Stimulated activated CD4-positive, alpha-beta T cell treated with anti-CD3 and anti-CD28 coated beads, Interleukin-4, amount 100 ng/mL, for 1 hour (primary cell): ENCODE measurements at places on chromosomes 1 and 21.

- DNase-seq: peak; percentile 7
These were observed 558 bp upstream of the BTG3 start for GRCh38 chr21:17613242-17613676.

DNA sequence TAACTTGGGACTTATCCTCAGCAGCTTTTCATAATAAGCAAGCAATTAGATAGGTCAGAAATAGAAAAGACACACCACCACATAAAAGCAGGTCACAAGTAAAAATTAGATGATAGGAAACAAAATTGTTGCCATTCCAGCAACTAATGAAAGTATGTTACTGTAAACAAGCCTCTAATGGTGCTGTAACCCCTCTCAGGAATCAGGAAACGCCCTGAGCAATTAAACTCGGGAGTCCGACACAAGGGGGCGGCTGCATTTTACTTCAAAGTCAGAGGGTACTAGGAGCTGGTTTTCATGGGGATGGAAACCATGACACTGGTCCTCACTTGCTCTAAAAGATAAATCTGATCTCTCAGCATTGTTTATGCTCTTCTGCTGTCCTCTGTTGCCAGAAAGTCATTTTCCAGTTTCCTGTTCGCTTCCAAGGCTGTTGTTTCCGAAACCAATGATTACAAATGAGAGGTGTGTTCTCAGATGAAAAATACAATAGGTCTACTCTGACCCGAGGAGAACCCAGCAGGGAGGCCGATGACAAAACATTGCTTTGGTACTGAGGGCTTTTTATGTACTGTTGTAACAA lies 93.4 kb downstream of the TGFBR3 start:
- DNase-seq: no peak

DNA sequence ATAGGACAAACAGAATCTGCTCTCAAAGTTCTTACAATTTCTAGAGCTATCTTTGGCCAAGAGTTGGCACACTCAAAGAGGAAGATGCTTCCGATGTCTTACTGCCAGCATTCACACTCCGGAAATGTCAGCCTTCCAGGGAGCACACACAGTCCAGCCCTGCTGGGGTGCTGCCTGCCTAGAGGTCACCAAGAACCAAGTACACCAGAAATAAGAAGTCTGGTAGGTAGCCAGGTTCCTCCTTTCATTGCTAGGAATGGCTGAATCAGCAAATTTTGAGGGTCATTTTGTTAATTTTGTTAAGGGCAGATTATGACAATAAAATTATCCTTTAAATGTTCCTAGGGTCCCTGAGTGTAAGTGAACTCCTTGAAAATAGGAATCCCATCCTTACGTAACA lies 77.5 kb downstream of the PLPP3 start:
- DNase-seq: no peak

- no peak for DNase-seq
These were observed 36.2 kb upstream of the MRPS6 start for GRCh38 chr21:34037009-34037795.

DNA sequence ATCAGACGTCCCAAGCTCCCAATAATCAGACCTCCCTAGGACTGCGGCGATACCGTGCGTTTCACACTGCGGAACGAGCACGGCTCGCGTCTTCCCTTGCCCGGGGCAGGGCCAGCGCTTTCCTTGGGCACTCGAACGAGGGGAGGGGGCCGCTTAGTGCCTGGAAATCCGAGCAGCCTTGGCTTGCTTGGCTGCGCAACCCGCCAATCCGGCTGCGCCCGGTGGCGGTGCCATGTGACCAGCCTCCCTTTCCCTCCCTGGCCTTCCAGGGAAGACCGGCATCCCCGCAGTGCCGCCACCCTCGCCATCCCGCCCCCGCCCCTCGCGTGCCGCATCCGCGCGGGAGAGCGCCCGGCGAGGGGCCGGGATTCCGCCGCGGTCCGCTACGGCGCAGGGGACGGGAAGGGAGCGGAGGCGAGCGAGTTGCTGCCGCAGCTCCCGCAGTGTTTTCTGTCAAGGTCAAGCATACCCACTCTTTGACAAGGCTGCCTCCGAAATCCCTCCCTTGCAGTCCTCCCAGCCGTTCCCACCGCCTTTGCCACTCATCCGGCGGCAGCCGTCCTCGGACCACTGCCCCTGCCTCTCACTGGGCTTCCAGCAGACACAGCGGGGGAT lies 8.3 kb upstream of the RNF19B start:
- DNase-seq: no peak

- no peak for DNase-seq
These were observed 16.9 kb downstream of the TENT5C start for GRCh38 chr1:117622726-117623125.

- no peak for DNase-seq
These were observed 16.6 kb downstream of the DEGS1 start for GRCh38 chr1:224199679-224200078.

DNA sequence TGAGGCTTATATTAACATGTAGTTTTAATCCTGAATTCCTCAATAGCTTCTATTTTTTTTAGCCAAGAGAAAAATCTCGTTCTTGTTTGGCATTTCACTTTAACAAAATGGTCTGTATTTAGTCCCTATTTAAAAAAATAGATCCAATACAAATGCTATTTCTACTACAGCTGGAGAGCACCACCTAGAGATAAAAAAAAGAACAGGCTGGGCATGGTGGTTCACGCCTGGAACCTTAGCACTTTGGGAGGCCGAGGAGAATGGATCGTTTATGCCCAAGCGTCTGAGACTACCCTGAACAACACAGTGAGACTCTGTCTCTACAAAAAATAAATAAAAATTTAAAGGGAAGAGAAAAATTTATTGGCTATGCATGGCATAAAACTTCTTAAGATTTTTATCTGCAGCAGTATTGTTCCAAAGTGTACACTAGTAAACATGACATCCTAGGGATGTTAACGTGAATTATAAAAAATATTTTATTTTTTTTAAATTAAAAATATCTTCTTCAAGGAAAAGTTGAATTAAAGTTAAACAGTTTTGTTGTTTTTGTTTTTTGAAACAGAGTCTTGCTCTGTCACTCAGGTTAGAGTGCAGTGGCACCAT lies 4.4 kb downstream of the ST7L start:
- no peak for DNase-seq
